NCI-H2171 (cell line): ENCODE measurements at places on chromosomes 2 and 18.
A peak's percentile ranks its signal among the peaks of the same experiment; 100 is the strongest.

- DNase-seq, result no peak
Observed at GRCh38 chr2:169613876-169614275, 29.7 kb downstream of the PPIG start.

DNA sequence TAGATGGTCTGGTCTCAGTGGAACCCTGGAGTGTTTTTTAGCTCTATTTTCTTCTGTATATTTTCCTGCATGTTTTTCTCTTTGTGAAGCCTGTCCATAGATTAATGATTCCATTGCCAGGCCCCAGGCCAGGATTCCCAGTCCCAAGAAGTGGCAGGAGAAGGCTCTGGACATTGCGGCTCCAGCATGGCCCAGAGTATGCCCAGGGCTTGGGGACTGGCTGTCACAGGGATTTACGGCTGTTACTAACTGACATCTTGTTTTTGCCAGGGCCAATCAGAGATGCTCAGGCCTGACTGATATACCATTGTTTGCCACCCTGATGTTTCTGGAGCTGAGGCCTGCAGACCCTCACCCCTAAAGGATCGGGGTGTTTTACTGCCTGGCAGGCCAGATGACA lies 59.0 kb downstream of the PRKCE start:
- DNase-seq, result no peak

- no peak for DNase-seq
Observed at GRCh38 chr2:119823734-119824334, 64.1 kb downstream of the PTPN4 start.

GRCh38 chr2:43274055-43274454 lies 47.6 kb upstream of the ZFP36L2 start:
- no peak for DNase-seq

DNA sequence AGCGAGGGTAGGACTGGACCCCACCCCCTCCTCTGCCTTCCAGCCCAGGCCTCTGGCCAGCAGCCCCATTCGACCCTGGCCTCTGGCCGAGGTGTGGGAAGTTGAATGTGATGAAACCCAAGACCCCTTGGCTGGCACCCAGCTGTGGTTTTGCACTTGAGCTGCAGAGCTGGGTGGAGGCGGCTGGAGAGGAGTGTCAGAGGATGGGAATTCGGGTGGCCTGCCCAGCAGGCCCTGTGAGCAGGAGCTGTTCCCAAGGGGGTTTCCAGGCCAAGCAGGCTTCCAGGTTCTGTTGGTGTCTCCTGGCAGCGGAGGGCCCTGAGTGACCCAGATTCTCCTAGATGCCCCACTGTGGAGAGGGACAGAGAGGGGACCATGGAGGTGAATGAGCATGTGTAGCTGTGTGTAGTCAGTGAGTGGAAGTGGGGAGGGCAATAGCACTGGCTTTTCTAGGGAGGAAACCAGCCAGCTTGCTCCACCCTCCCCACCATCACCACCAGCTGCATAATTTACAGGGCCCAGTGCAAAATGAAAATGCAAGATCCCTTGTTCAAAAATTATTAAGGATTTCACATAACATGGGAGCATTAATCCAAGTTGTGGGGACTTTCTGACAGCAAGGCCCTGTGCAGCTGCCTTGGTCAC lies 172.2 kb upstream of the HAAO start:
- no peak for DNase-seq

- peak; percentile 97 for DNase-seq
Observed at GRCh38 chr2:145431181-145431951, 911.4 kb upstream of the ZEB2 start.

DNA sequence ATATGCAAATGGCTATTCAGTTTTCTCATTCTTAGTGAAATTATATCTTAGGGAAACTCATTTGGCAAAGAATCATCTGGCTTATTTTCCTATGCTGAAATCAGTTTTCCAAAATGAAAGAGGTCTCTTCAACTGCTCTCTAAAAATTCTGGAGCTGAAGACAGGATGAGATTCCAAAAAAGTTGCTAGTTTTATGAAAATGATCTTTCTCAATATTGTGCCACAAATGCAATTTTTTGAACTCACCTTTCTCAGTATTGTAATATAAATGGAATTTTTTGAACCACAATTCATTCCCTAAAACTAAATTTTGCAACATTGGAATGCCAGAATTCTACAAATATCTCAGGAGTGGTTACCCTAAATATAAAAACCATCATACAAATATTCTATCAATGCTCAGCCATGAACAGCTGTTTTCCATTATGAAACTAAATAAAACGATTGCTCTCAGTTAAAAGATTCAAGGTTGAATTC lies 147.7 kb upstream of the PKDCC start:
- no peak for DNase-seq

- no peak for DNase-seq
Observed at GRCh38 chr2:21282515-21282898, 158.7 kb downstream of the TDRD15 start.

- DNase-seq, result peak; percentile 12
Observed at GRCh38 chr2:148978026-148978685, 60.3 kb upstream of the LYPD6B start.

DNA sequence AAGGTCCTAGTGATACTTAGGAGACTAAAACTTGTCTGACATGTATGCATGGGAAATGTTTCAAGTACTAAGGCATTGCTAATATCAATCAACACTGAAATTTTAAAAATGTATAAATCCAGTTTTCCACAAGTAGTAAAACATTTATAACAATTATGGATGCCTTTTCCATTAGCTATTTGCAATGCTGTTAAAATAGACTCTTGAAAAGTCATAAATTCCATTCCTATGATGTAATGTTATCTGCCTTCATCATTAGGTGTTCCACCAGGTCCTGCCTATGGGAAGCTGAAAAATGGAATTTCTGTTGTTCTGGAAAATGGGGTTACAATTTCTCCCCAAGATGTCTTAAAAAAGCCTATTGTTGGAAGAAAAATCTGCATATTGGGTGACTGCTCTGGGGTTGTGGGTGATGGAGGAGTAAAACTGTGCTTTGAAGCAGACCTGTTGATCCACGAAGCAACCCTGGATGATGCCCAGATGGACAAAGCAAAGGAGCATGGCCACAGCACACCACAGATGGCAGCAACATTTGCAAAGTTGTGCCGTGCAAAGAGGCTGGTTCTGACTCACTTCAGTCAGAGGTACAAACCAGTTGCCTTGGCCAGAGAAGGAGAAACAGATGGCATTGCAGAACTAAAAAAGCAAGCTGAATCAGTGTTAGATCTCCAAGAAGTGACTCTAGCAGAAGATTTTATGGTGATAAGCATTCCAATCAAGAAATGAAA lies 18.7 kb downstream of the ELAC1 start:
- DNase-seq, result no peak

DNA sequence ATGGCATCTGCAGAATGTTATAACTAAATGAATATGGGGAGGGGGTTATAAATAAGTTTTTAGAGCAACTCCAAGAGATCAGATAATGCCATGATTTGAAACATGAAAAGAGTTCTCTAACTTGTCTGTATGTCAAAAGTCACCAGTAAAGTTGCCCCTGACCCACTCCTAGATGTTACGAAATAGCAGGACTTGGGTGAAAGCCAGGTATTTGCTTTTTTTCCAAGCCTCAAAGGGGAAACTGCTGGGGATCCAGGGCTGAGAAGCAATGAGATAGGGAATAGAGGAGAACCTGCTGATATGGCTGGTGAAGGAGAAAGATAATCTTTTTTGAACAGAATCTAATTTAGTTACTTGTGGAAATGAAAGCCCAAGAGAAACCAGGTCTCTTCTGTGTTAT lies 191.5 kb upstream of the CDH20 start:
- no peak for DNase-seq

GRCh38 chr2:26269571-26270158 lies 24.9 kb downstream of the HADHB start:
- DNase-seq, result no peak

DNA sequence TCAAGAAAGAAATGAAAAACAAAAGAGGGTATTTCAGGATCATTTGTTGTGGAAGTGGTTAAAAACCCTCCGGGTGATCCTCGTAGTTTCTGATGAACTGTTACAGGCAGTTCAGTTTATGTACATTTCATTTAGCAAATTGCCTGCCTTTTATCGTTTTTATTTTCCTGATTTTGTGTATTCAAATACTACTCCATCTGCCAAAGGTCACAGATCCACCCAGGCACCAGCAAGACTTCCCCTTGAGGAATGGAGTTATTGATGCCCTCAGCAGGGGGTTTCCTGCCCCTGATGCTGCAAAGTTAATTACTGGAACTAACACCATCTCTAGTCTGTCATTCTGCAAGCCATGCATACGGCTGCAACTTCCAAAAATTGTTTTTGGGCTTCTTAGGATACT lies 641.9 kb downstream of the SLC4A3 start:
- peak; percentile 44 for DNase-seq

DNA sequence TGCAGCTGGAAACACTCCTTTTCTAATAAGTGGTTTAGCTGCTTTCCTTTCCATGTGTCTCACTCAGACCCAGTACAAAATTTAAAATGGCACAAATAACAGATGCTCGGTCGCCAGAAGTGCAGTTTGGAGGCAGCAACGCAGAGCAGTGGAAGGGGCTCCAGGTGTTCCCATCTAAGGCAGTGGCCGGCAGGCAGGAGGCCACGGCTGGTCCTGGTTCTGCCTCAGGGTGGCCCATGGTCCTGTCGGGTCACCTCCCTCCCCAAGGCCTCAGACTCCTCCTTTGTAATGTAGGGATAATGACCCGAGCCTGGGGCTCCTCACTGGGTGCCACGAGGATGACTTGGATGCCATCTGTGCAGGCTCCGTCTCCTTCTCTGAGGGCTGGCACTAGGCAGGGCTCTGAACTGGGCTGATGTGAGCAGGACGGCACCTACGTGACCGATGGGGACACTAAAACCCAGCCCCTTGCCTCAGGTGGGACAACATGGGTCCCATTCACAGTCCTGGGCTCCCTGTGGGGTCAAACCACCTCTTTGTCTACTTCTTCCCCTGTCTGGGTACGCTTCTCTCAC lies 80.9 kb upstream of the SLC66A3 start:
- DNase-seq, result no peak

DNA sequence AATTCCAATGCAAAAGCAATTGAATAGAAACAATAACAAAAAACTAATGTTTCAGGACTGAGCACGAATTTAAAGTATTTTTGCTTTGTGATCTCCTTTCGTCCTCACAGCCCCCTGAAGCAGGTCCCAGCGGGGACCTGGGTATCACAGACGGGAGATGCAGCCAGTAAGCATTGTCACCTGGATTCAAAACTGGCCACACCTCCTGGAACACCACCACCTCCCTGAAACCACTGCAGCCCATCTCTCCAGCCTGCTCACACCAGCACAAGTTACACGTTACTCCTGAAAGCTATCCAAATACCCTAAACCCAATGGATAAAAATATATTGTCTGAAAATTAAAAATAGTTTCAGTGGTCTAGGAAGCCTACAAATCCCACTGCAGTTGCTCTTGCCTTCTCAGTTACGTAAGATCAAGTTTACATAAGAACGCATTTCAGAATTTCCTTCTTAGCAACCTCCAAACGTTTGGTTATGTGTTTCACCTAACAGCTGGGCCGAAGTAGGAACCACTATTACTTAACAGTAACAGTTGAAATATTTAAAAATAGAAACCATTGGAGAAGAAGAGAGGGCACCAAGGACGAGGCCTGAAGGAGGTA lies 178.0 kb downstream of the HDAC4 start:
- no peak for DNase-seq

DNA sequence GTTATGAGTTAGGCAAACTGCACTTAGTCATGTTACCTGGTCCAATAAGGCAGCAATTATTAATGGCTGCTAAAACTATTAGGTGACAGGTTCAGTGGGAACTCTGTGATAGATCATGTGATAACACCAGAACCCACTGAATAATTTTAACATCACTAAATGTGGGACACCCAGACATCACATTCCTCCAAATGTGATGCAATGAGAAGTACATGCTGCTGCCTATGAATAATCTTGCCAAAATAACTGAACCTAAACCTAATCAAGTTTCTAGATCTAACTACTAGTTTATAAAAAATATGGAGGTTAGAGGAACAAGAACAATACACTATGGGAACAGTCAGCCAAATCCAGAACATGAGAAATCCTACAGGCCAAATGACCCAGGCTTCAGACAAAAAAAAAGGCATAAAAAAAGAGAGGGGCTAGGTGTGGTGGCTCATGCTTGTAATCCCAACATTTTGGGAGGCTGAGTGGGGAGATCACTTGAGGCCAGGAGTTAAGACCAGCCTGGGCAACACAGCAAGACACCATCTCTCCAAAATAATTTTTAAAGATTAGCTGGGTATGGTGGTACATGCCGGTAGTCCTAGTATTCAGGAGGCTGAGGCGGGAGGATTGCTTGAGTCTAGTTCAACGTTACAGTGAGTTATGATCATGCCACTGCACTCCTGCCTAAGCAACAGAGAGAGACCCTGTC lies 7.0 kb upstream of the ACTR2 start:
- DNase-seq, result no peak

GRCh38 chr2:9165625-9166024 lies 41.0 kb upstream of the ASAP2 start:
- DNase-seq, result no peak

- no peak for DNase-seq
Observed at GRCh38 chr2:71933467-71934319, 214.0 kb downstream of the CYP26B1 start.
